ENCODE measurements at places on chromosomes 3 and 15. TPM values are rescaled to one million over a fixed set of nuclear protein-coding genes. Genes with fewer than 3 reads are reported as not detected.

DNA sequence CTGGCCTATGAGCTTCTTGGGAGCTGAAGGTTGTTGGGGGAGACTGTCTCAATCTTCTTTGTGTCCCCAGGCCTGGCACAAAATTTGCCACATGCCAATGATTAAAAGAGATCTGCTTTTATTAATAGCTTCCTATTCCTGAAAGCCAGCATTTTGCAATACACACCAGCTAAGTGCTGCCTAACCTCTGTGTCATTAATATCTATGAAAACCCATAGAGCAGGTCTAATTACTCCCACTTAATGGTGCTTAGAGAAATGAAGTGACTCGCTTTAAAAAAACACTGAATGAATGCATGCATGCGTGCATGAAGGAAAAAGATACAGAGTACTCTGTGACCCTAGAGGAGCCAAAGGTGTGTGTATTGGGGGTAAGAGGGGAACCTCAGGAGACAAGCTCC lies 55.0 kb downstream of the SLC6A1 start:
- peaks cover 3% of the 10 kb centered on the region for H3K27me3 ChIP-seq
- no peak overlapping the region for H3K27ac ChIP-seq
- no peaks in the 10 kb centered on the region for H3K4me1 ChIP-seq
- no peaks in the 10 kb centered on the region for H3K36me3 ChIP-seq
- DNase-seq, result no peak

GRCh38 chr15:95624100-95624499 lies 706.4 kb upstream of the NR2F2 start:
- DNase-seq, result no peak
- H3K4me1 ChIP-seq, result no peaks in the 10 kb centered on the region
- H3K27me3 ChIP-seq, result no peaks in the 10 kb centered on the region
- H3K4me3 ChIP-seq, result no peak overlapping the region
- H3K27ac ChIP-seq, result no peak overlapping the region
- no peaks in the 10 kb centered on the region for H3K36me3 ChIP-seq

- no peak overlapping the region for H3K27ac ChIP-seq
- H3K36me3 ChIP-seq, result no peaks in the 10 kb centered on the region
- DNase-seq, result no peak
- H3K4me3 ChIP-seq, result no peak overlapping the region
- peaks cover 3% of the 10 kb centered on the region for H3K4me1 ChIP-seq
These were observed 5.5 kb upstream of the RHO start for GRCh38 chr3:129522953-129523352.

DNA sequence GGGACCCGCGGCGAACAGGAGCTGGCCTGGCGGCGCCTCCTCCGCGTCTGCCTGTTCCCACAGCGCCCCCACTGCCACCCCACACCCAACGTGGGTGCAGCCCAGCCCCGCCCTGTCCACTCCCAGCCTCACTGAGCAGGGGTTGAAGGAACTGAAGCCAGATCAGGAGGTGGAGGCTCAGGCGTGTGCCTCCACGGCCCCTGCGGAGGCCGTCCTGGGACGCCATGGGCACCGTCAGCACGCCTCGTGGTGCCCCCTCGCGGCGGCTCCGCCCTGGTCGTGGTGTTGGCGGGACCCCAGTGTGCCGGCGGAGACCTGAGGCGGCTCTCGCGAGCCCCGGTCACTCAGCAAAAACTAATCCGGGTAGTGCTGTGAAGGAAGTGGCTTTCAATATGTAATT lies 39.0 kb upstream of the PRSS50 start:
- H3K36me3 ChIP-seq, result no peaks in the 10 kb centered on the region
- DNase-seq, result no peak
- no peak overlapping the region for H3K4me3 ChIP-seq

- H3K4me1 ChIP-seq, result no peaks in the 10 kb centered on the region
- no peak for DNase-seq
- H3K27ac ChIP-seq, result no peak overlapping the region
- no peaks in the 10 kb centered on the region for H3K27me3 ChIP-seq
- no peak overlapping the region for H3K4me3 ChIP-seq
These were observed 213.4 kb downstream of the ZBBX start for GRCh38 chr3:167166594-167167253.

- H3K4me1 ChIP-seq, result no peaks in the 10 kb centered on the region
- no peaks in the 10 kb centered on the region for H3K27me3 ChIP-seq
- H3K36me3 ChIP-seq, result no peaks in the 10 kb centered on the region
These were observed 109.8 kb upstream of the NR2F2 start for GRCh38 chr15:96220657-96221056.

- no peak overlapping the region for H3K4me3 ChIP-seq
- H3K27ac ChIP-seq, result no peak overlapping the region
- DNase-seq, result no peak
- H3K4me1 ChIP-seq, result no peaks in the 10 kb centered on the region
These were observed 157.2 kb downstream of the PTPRG start for GRCh38 chr3:61718565-61718964.

- H3K36me3 ChIP-seq, result no peaks in the 10 kb centered on the region
- H3K27ac ChIP-seq, result no peak overlapping the region
- no peak for DNase-seq
- H3K4me1 ChIP-seq, result no peaks in the 10 kb centered on the region
These were observed 243.3 kb upstream of the TBL1XR1 start for GRCh38 chr3:177440456-177441104.

DNA sequence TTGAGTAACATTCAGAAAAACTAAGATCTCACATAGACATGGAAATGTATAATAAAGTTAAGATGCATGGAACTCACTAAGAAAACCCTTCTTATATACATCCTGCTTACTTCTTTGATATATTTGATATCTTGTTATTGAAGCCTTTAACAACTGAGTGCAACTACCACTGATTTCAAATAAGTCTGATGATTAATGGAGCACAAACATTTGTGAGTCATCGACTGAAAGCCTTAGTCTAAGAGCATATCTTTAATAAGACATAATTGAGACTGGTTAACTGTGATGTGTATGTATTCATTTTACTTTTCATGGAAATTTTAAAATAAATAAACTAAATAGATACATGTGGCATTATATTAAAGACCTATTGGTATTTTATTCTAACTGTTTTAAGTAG lies 740.5 kb downstream of the EPHA3 start:
- no peaks in the 10 kb centered on the region for H3K4me1 ChIP-seq
- no peaks in the 10 kb centered on the region for H3K27me3 ChIP-seq
- H3K4me3 ChIP-seq, result no peak overlapping the region
- H3K36me3 ChIP-seq, result no peaks in the 10 kb centered on the region
- no peak for DNase-seq

DNA sequence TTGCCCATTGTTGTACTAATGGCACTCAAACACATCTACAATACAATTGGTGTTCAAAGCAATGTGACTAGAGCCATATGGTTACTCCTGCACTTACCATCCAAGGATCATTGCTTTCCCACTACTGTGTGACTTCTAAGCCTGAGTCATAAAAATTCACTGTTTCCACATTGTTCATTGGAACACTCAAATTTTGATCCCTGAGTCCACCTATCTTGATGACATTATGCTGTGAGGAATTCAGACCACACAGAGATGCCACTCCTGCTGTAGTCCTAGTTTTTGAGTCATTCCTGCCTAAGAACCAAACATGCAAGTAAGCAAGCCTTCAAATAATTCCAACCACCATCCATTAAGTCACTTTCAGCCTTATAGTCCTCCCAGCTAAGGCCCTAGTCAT lies 176.2 kb downstream of the EFHB start:
- no peak for DNase-seq
- no peaks in the 10 kb centered on the region for H3K27me3 ChIP-seq
- H3K27ac ChIP-seq, result no peak overlapping the region
- no peaks in the 10 kb centered on the region for H3K36me3 ChIP-seq
- H3K4me3 ChIP-seq, result no peak overlapping the region

GRCh38 chr3:169430707-169431404 lies 232.7 kb downstream of the MECOM start:
- no peaks in the 10 kb centered on the region for H3K27me3 ChIP-seq
- H3K4me3 ChIP-seq, result no peak overlapping the region
- H3K36me3 ChIP-seq, result no peaks in the 10 kb centered on the region
- DNase-seq, result no peak
- no peak overlapping the region for H3K27ac ChIP-seq
- no peaks in the 10 kb centered on the region for H3K4me1 ChIP-seq

DNA sequence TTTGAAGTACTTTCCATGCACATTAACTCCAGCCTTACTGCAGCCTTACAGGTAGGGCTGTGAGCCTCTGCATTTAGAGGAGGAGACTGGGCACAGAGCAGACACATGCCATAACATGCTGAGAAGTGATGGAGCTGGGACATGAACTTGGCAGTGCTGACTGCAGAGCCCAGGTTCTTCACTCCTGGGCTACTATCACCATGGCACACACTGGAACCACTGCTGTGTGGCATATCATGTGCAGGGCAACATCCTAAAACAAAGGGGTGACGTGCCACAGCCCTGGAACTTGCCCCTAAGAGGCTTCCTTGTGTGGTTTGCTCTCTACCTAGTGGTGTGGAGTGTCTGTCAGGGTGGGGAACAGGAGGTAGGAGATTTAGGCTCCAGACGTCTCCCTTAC lies 25.4 kb downstream of the EHD4 start:
- H3K27ac ChIP-seq, result no peak overlapping the region
- peaks cover 19% of the 10 kb centered on the region for H3K36me3 ChIP-seq
- no peak for DNase-seq

GRCh38 chr15:25894371-25894902 lies 31.3 kb upstream of the ATP10A start:
- no peaks in the 10 kb centered on the region for H3K27me3 ChIP-seq
- H3K4me3 ChIP-seq, result no peak overlapping the region

GRCh38 chr15:66161108-66161507 lies 92.4 kb downstream of the MEGF11 start:
- no peak for DNase-seq
- no peak overlapping the region for H3K4me3 ChIP-seq
- no peak overlapping the region for H3K27ac ChIP-seq

DNA sequence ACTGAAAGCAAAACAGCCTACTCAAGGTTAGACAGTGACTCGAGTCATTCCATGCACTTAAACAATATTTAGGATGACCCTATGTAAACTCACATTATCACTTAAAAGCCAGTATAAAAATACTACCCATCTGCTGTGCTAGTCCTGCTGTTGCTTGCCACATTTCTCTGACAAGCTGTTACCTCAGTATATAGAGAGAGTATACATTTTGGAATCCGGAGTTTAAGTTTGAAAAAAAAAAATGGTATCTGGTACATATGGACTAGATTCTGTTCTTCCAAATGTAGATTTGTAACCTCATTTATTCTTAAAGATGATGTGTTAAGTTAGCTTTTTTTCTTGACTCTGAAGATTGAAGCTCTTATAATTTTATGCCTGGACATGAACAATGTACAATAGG lies 503.8 kb upstream of the TPRG1 start:
- H3K27ac ChIP-seq, result no peak overlapping the region
- DNase-seq, result no peak
- H3K27me3 ChIP-seq, result no peaks in the 10 kb centered on the region
- H3K4me1 ChIP-seq, result no peaks in the 10 kb centered on the region
- no peaks in the 10 kb centered on the region for H3K36me3 ChIP-seq

DNA sequence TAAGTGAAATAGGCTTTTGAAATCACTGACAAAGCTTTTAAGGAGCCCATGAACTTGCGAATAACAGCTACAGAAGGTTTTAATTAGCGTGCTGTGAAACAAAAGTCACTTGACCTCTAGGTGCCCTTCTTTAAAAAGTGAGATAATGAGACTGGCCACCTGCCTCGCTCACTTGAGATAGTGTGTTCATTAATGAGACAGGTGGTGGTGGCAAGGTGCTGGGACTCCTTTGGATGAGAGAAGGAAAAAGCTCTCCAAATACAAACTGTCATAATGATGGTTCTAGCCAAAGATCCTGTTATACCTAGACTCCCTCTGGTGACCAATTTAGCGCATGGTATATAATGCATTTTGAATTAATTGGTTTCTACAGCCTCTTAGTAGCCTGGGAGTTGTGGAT lies 22.7 kb upstream of the IREB2 start:
- H3K27me3 ChIP-seq, result peaks cover 2% of the 10 kb centered on the region
- H3K36me3 ChIP-seq, result no peaks in the 10 kb centered on the region
- no peaks in the 10 kb centered on the region for H3K4me1 ChIP-seq
- H3K27ac ChIP-seq, result no peak overlapping the region

GRCh38 chr3:1439395-1439794 lies 346.6 kb downstream of the CNTN6 start:
- DNase-seq, result no peak
- no peaks in the 10 kb centered on the region for H3K4me1 ChIP-seq
- H3K36me3 ChIP-seq, result no peaks in the 10 kb centered on the region
- no peak overlapping the region for H3K27ac ChIP-seq
- H3K27me3 ChIP-seq, result no peaks in the 10 kb centered on the region

- H3K4me3 ChIP-seq, result no peak overlapping the region
- H3K36me3 ChIP-seq, result no peaks in the 10 kb centered on the region
- H3K4me1 ChIP-seq, result peaks cover 61% of the 10 kb centered on the region
- DNase-seq, result peak; percentile 37
These were observed 126.8 kb upstream of the ARHGEF3 start for GRCh38 chr3:56928379-56929068.

GRCh38 chr3:54344601-54345231 lies 222.4 kb downstream of the CACNA2D3 start:
- no peak overlapping the region for H3K27ac ChIP-seq
- no peaks in the 10 kb centered on the region for H3K36me3 ChIP-seq
- DNase-seq, result no peak
- no peaks in the 10 kb centered on the region for H3K4me1 ChIP-seq
- no peak overlapping the region for H3K4me3 ChIP-seq

DNA sequence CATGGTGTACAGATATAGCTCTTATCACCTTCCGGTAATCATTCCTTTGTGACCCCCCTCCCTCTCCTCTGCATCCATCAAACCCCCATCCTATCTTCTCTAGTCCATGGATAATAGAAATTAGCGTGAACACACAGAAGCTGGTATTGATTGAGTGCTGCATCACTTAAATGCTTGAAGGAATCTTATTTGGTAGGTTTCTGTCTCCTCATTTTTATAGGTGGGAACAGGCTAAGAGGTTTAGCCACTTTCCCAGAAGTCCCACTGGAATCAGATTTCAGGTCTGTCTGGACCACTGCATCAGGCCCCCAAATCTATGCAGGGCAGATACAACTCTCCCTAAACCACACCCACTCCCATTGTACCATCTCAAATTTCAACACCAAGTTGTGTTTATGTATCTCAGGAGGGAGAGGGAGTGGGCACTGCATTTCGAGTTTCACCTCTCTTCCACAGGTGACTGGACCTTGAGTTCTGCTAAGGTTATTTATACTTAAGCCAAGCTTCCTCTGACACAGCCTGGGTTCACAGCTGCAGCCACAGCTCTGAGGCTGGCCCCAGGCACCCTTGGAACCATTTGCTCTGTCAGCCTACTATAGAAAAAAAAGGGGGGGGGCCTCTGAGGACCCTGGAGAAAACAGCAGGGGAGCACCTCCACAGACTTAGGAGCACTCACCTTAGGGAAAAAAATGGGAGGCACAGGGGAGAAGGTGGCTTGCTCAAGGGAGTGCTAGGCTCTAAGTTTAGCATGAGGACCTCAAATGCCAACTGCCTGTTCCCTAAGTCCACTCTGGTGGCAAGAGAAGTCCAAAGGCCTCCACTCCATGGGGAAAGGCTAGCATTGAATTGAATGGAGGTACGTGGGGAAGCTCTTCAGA lies 2.1 kb upstream of the NMB start:
- H3K27me3 ChIP-seq, result no peaks in the 10 kb centered on the region
- H3K36me3 ChIP-seq, result peaks cover 2% of the 10 kb centered on the region
- peaks cover 27% of the 10 kb centered on the region for H3K4me1 ChIP-seq
- DNase-seq, result no peak

The COLQ gene
- total RNA-seq, result 3.7 TPM

The C3orf80 gene
- total RNA-seq, result not detected

The GREM1 gene
- not detected for total RNA-seq

The DUOX1 gene
- 0.25 TPM for total RNA-seq

The SEMA3F gene
- 0.22 TPM for total RNA-seq
